ENCODE measurements at places on chromosomes 1 and 21.

- no peak for DNase-seq
These were observed 35.3 kb downstream of the VWA5B1 start for GRCh38 chr1:20325844-20326420.

DNA sequence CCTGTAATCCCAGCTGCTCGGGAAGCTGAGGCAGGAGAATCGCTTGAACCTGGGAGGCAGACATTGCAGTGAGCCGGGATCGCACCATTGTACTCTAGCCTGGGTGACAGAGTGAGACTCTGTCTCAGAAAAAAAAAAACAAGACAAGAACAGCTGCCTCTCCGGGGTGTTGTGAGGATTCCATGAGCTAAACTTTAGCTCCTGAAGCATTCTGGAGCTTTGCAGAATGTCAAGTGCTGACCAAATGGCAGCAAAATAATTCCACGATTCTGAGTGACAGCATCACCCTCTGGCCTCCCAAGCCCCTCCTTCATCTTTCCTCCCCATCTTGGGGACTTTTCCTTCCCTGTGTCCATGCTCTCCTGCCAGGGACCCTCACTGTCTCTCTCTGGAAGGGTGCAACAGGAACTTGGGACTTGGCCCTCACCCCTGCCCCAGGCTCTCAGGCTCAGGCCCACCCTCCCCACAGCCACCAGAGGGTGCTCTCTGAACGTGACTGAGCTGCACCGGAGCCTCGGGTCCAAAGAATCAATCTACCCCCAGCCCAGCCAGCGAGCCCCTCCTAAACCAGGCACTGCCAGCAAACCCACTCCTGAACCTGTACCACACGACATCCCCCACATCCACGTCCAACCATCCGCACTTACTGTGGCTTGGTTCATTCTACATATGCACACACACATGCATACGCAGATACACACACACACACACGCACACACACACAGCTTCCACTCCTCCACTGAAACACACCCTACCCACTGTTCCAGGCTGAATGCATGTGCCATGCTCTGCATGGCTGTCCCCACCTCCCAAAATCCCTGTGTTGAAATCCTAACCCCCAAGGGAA, 45.7 kb downstream of the ACOT7 start:
- peak; percentile 62 for DNase-seq

- no peak for DNase-seq
These were observed 53.1 kb upstream of the HMCN1 start for GRCh38 chr1:185681034-185681633.

DNA sequence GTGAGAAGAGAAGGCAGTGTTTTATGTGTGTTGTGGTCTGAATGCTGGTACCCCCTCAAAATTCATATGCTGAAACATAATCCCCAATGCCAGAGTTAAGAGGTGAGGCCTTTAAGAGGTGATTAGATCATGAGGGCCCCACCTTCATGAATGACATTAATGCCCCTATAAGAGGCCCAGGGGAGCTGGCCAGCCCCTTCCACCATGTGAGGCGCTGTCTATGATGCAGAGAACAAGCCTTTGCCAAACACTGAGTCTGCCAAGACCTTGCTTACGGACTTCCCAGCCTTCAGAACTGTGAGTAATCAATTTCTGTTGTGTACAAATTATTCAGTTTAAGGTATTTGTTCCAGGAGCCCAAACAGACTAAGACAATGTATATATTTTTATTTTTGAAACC, 20.2 kb downstream of the CAPZB start:
- no peak for DNase-seq

GRCh38 chr1:181318022-181318857, 165.1 kb upstream of the CACNA1E start:
- DNase-seq: no peak

DNA sequence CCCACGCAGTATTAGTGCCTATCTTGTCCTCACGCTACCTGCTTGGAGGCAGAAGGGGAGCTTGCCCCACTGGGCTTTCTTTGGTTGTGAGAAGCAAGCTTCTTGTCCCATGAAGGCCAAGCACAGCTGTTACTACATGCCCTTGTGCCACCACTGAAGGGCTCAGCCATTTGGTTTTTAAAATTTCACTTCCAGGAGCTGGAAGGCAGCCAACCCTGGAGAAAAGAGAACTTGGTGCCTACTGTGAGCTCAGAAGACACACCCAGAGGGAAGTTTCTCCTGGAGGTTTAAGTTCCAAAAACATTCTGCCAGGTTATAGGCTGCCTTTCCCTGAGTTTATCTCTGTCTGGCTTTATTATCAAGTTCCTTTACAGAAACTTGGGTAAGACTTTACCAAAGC, 187.4 kb downstream of the SLC35F3 start:
- no peak for DNase-seq

DNA sequence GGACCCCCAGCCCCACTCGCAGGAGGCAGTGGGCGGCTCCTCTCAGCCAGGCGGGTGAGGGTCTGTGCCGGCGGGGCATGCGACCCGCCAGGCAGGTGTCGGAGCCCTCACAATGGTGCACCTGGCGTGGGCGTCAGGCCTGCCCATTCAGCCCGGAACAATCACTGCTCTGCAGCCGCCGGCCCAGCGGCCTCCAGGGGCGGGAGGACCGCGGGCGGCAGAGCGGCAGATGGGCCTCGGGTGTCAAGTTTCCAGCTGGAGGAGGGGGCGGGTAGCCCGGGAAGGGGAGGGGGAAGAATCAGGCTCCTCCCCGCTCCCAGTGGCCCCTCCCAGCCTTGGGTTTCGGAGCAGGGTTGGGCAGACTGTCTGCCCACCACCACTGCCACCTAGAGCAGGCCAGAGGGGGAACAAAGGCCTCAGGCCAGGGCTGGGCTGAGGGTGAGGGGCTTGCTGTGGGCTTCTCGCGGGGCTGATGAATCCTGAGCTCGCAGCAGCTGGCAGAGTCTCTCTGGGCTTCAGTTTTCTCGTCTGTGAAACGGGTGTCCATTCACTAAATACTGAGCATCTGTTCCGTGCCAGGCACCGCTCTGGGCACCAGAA, 39.5 kb upstream of the CASZ1 start:
- no peak for DNase-seq

DNA sequence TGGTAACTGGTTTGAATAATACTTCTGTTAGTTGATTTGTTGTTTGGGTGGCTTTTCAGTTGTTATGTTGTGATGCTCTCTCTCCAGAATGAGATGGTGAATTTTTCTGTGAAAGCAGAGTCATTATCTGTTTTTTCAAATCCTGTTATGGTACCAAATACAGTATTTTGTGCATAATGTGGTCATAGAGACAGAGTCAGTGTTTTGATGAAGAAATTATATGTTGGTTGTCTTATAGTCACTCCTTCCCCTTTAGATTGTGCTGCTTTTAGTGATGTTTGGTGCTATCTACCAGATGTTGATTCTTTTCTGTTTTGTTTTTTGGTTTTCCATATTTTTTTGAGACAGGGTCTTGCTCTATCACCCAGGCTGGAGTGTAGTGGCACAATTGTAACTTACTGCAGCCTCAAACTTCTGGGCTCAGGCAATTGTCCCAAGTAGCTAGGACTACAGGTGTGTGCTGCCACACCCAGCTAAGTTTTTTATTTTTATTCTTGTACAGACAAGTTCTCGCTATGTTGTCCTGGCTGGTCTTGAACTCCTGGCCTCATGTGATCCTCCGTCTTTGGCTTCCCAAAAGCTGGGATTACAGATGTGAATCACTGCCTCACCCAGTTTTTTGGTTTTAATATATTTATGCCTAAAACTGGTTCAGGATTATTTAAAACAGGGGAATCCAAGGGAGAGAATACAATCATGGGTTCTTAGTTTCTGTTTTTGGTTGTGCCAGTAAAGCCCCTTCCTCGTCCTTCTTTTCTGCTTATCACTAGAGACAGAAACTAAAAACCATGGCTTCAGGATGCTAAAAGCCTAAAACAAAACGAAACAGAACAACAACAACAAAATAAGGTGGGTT, 7.3 kb downstream of the PPP2R5A start:
- DNase-seq: no peak

DNA sequence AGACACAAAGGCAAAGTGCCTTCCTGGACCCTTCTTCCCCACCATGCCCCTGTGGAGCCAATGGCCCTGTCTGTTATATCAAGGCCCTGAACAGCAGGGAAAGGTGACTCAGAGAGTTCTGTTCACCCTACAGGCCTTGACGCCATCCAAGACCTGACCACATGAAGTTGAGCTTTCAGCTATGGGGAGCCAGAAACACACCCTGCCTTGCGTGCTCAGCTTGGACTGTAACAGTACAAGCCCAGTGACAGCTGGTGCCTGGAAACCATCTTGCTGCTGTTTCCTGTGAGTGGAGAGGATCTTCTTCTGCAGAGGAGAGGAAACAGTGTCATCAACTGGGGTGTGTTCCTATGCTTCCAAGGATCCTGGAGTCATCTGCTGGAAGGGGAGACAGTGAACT, 165.0 kb upstream of the IRF2BP2 start:
- DNase-seq: no peak

GRCh38 chr1:116769561-116769977, 15.3 kb downstream of the CD2 start:
- DNase-seq: peak; percentile 82

- DNase-seq: peak; percentile 48
These were observed 15.2 kb downstream of the POGZ start for GRCh38 chr1:151443846-151444782.

DNA sequence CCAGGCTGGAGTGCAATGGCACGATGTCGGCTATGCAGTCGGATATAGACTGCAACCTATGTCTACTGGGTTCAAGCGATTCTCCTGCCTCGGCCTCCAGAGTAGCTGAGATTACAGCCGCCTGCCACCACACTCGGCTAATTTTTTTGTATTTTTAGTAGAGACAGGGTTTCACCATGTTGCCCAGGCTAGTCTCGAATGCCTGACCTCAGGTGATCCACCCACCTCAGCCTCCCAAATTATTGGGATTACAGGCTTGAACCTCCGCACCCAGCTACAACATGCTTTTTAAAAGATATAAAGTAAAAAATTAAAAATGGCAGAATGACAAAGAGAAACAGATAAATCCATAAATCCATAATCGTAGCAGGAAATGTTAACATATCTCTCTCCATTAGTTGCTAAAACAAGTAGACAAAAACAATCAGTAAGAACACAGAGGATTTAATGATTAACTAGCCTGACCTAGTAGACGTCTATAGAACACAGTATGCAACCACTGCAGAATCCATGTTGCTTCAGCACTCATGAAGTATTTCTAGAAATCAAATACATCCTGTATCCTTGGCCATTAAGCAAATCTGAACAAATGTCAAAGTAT, 59.9 kb upstream of the SPOCD1 start:
- DNase-seq: no peak

- DNase-seq: no peak
These were observed 20.6 kb upstream of the LAMC2 start for GRCh38 chr1:183165456-183165855.

GRCh38 chr1:211082824-211083223, 51.1 kb downstream of the KCNH1 start:
- DNase-seq: no peak

DNA sequence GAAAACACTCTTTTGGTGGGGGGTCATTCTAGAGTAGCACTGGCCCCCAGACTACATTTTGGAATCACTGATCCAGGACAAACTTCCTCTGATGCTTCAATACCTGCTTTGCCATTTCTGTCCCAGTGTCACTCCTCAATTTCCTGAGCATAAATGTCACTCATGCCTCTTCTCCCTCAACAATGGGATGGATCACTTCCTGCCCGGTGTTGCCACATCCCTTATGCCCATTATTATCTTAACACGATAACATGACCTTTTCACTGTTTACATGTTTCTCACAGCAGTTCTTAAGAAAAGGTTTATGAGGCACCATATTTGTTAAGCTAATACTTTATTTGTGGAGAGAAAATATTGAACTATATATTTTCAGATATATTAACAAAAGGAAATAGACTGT, 3.9 kb upstream of the ITLN1 start:
- no peak for DNase-seq

- no peak for DNase-seq
These were observed 15.6 kb downstream of the TARDBP start for GRCh38 chr1:11028018-11028417.

DNA sequence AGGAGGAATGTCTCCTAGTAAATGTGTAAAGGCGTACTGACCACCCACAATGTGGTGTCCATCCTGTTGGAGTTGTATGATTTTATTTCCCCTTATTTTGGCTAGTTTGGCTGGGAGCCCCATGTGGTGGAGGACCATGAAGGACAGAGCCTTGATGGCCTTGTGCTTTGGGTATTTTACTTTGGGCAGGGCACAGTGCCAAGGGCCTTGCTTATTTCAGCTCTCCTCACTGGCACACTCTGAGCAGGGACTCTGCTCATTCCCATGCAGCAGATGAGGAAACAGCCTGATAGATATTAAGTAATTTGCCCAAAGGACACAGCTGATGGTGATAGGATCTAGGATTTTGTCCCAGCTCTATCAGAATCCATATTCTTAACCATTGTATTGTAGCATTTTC, 50.2 kb downstream of the SMYD2 start:
- DNase-seq: no peak

- DNase-seq: no peak
These were observed 41.5 kb downstream of the CLSTN1 start for GRCh38 chr1:9782116-9782751.

DNA sequence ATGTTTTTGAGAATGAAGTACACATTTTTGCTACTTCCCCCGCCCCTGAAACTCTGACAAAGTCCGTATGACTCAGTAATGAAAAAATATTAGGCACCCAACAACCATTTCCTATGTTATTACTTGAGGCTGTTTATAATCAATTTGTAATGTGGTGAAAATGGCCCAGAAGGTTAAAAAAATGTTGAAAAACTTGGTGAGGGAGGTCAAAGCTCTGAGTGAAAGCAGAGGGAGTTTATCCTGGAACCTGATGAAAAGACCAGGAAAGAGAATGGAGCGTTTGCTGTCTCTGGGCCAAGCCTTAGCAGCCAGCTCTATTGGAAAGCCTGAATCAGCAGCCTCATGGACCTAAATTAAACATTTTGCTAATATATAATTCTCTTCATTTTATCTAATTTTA, 367.7 kb upstream of the NEGR1 start:
- no peak for DNase-seq

DNA sequence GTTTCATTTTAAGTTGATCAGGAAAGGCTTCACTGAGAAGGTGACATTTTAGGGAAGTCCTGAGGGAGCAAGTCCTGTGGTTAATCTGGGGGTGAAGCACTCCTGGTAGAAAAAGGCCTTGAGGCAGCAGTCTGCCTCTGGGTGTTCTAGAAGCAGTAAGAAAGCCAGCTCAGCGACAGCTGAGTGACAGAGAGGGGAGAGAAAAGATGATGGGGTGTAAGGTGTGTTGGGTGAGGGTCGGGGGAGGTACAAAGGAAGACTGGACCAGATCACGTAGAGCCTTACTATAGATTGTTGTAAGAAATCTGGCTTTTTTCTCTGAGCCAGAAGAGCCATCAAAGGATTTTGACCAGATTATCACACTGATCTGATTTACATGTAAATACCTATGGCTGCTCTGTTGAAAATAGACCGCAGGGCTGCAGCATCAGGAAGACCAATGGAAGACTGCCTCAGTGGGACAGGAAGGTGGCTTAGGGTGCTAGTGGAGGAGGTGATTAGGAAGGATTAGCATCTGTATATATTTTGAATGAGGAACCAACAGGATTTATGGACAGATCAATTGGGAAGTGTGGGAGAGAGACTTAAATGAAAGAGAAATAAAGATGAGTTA, 131.2 kb downstream of the CDC7 start:
- DNase-seq: no peak

GRCh38 chr1:169964206-169964605, 70.5 kb upstream of the SCYL3 start:
- no peak for DNase-seq
